NCI-H446 (cell line): ENCODE measurements at places on chromosomes 4 and X.

DNA sequence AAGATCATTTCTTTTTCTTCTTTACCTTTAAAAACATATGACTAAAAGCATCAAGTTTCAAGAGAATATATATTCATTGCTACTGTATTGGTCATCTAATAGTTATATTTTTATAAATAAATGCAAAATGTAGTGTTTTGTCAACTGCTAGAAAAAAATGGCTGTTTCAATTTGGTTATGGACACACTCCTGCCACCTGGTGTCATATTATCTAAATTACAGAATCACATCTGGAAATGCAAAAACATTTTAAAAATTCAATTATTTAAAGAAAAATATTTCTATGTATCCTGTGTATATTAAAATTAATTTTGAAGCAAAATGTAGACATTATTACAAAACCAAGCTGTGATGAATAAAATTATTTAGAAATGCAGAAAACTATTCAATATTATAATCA, 329.4 kb upstream of the PCDH18 start:
- peak; percentile 7 for DNase-seq

GRCh38 chr4:47084795-47085194, 53.4 kb downstream of the GABRB1 start:
- no peak for DNase-seq

DNA sequence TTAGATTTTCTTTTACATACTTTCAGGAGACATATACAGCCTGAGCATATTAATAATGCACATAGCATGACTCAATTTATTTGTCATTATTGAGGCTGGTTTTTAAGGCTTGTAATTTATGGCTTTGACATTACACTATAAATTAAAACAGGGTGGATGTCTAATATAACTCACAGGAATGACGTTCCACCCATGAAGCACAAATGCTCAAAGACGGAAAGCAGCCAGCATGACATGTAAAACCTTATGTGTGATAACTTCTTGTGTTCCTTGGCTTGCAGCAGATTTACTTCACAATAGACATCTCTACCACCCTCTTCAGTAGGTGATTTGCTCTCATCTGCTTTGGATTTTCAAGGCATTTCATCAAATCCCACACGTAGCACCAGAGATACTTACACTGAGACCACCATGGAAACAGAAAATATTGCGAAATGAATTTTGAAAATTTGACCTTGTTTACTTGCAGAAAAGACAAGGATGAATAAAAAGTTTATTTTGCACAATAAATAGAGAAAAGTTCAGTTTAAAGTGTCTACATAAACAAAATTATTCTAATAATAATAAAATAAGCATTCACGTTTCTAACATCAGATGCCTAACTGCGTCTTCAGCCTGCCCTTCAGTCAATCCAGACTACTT, 64.7 kb upstream of the BTC start:
- DNase-seq, result no peak

DNA sequence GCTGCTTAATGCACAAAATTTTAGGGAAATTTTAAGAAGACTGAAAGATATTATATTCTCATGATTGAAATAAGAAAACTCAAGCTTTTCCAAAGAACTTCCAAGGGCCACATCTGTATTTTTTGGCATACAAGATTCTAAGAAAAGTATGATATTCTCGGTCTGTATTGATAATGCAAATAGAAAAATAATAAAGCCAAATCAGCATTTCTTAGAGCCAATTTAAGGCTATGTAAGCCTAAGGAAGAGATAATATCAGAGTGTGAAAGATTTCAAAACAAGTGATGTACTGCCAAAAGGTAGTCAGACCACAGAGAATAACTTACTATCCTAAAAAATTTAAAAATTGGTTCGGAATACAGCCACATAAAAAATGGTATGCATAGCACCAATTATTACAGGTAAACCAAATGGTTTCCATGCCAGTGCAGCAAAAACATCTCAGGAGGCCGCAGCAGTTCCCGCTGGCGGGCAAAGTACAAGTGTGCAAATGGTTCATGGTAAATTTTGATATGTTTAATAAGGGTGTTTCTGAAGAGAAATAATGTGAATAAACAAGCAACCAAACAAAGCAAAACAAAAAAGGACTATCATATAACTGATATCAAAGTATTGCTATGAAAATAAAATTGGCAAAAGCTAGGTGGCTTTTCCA, 35.2 kb upstream of the NAP1L5 start:
- no peak for DNase-seq

DNA sequence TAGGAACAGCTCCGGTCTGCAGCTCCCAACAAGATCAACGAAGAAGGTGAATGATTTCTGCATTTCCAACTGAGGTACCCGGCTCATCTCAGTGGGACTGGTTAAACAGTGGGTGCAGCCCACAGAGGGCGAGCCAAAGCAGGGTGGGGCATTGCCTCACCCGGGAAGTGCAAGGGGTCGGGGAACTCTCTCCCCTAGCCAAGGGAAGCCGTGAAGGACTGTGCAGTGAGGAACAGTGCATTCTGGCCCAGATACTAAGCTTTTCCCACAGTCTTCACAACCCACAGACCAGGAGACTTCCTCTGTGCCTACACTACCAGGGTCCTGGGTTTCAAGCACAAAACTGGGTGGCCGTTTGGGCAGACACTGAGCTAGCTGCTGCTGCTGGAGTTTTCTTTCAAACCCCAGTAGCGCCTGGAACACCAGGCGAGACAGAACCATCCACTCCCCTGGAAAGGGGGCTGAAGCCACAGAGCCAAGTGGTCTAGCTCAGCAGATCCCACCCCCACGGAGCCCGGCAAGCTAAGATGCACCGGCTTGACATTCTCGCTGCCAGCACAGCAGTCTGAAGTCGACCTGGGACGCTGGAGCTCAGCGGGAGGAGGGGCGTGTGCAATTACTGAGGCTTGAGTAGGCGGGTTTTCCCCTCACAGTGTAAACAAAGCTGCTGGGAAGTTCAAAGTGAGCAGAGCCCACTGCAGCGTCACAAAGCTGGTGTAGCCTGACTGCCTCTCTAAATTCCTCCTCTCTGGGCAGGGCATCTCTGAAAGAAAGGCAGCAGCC, 84.6 kb downstream of the THOC2 start:
- DNase-seq, result no peak

- peak; percentile 28 for DNase-seq
Observed at GRCh38 chrX:20863649-20864048, 510.6 kb upstream of the CNKSR2 start.

- DNase-seq, result no peak
Observed at GRCh38 chr4:184812651-184813181, 13.1 kb downstream of the ACSL1 start.

DNA sequence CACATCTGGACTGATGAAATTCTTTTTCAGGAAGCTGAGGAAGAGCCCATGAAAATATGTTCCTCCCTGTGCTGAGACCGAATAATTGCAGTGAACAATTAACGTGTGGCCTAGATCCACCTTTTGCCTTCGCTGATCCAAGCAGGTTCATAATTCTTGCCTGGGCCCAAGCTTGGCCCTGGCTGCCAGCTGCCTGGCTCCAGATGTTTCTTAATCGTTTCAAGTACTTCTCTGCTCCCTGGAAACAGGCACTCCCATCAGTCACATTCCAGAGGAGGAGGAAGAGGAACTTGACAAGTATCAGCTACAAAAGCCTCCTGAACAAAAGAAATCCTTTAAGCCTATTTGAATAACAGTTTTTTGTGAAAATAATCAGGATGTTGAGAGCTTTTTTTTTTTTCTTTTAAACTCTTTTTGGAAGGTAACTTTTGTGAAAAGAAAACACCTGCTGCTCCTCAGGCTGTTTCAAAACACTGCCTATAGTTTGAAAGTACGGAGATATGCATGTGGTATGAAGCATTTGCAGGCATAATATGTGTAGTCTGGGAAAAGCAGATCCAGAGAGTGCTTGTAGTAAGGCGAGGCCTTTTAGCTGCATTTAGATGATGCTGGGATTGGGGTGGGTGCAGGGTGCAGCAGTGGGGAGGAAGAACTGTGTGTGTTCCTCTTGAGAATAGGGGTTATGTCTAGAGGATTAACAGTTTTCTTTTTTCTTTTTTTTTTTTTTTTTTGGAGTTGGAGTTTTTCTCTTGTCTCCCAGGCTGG, 154.4 kb downstream of the PTTG2 start:
- no peak for DNase-seq

DNA sequence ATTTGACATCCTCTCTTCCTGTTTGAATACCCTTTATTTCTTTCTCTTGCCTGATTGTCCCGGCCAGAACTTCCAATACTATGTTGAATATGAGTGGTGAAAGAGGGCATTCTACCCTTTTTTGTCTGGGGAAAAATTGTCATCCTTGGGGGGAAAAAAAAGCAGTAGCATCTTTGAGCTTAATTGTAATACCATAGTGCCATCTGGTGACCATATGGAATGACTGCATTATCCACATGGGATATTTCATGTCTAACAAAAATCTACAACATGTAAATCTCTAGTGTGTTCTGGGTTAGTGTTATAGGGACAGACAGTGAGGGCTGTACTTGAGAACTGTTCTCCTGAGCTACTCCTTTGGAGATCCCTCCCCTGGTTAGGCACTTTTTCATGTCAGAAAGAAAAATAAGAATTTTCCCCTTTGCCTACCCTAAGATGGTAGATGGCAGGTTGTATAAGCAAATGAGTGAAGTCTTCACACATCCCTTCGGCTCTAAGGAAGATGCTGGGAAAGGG, 26.0 kb downstream of the CAPN6 start:
- DNase-seq, result no peak

DNA sequence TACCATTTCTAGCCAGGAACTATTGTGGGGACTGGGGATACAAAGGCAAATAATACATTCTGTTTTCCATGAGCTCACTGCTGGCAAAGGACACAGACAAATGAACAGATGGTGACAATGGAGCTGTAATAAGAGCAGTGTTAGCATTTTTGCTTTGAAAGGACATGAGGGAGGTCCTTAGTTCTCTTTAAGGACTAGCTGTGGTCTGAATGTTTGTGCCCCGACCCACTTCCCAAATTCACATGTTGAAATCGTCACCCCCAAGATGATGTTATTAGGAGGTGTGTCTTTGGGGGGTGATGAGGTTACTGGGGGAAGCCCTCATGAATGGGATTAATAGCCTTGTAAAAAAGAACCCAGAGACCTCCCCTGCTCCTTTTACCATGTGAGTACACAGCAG, 30.3 kb downstream of the CCNG2 start:
- peak; percentile 70 for DNase-seq

DNA sequence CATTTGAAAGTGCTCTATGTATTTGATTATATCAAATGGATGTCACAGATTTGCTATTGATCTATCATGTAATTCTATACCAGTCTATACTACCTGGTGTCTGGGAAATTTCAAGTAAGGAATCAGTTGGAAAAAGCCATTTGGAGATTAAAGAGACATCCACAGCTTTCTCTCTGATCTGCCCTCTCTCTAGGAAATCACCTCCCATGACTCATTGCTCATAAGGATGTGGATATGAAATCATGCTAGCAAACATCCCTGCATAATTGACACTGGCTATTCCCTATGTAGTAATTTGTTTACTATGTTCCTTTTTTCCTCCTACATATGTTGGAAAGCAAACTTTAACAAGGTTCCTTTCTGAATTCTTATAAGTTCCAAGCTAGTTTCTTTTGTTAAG, 94.3 kb downstream of the TEX13A start:
- DNase-seq, result no peak

- no peak for DNase-seq
Observed at GRCh38 chr4:90152024-90152423, 24.8 kb downstream of the CCSER1 start.

DNA sequence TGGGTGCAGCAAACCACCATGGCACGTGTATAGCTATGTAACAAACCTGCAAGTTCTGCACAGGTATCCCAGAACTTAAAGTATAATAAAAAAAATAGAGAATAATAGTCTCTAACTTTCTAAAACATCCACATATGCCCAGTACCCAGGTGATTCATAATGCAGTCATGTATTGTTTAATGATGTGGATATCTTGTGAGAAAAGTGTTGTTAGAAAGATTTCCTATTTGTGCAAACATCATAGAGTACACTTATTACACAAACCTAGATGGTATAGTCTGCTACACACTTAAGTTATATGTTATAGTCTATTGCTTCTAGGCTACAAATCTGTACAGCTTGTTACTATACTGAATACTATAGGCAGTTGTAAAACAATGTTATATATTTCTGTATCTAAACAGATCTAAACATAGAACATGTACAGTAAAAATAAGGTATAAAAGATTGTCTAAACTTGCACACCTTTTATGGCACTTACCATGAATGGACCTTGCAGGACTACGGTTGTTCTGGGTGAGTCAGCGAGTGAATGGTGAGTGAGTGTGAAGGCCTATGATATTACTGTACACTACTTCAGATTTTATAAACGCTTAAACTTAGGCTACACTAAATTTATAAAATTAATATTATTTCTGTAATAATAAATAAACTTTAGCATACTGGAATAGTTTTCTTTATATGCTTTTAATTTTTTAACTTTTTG, 232.2 kb upstream of the SLIT2 start:
- no peak for DNase-seq

DNA sequence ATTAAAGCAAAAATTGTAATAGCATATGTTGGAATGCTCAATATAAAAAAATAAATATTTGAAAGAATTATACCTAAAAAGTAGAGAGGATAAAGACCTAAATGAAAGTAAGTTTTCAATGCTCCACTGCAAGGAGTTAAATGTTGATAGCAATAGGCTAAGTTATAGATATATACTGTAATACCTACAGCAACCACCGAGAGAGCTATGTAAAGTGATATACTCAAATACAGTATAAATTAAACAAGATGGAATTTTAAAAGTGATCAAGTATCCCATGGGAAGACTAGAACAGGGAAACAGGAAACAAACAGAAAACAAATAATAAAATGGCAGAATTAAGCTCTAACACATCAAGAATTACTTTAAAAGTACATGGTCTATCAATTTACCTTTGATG, 73.9 kb downstream of the CASP3 start:
- no peak for DNase-seq
